Left ventricle myocardium superior (tissue), 1 donor: ENCODE measurements at places on chromosomes 1 and 21. TPM values are rescaled to one million over a fixed set of nuclear protein-coding genes. Genes with fewer than 3 reads are reported as not detected.

The GBP7 gene
- not detected for total RNA-seq

DNA sequence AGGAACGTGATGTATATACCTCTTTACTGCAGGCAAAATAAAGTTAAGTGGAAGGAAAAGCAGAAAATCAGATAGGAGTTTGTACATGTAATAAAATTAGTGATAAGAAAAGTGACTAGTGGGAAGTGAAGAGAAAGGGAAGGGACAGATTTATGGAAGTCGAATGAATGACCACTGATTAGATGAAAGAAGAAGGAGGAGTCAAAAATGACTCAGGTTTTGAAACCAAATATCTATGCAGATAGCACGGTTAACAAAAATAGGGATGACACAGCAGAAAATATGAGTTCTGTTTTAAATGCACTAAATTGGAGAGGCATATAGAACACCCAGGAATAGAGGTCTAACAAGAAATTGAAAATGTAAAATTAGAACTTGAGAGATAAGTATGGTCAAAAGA is 128.0 kb downstream of the HMCN1 start:
- DNase-seq, result no peak

GRCh38 chr1:68442822-68443556 is 6.8 kb downstream of the RPE65 start:
- DNase-seq, result no peak

DNA sequence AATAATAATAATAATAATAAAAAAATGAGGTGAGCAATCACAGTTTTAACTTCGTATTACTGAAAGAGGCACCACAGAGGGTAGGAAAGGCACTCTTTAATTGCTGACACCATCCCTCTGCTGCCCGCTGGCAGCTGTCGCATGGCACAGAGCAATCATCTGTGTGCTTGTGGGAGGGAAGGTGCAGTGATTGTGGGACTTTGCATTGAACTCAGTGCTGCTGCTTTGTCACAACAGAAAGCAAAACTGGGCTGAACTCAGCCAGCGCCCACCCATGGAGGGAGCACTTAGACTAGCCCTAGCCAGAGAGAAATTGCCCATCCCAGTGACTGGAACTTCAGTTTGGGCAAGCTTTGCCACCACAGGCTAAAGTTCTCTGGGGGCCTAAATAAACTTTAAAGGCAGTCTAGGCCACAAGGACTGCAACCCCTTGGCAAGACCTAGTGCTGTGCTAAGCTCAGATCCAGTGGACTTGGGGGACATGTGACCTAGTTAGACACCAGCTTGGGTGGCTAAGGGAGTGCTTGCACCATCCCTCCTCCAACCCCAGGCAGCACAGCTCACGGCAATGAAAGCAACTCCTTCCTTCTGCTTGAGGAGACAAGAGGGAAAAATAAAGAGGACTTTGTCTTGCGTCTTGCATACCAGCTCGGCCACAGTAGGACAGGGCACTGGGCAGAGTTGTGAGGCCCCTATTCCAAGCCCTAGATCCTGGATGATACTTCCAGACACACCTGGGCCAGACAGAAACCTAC is 59.3 kb downstream of the WDR4 start:
- DNase-seq, result no peak
